OCI-M1 (cell line): ENCODE measurements at places on chromosomes 7 and 10.

DNA sequence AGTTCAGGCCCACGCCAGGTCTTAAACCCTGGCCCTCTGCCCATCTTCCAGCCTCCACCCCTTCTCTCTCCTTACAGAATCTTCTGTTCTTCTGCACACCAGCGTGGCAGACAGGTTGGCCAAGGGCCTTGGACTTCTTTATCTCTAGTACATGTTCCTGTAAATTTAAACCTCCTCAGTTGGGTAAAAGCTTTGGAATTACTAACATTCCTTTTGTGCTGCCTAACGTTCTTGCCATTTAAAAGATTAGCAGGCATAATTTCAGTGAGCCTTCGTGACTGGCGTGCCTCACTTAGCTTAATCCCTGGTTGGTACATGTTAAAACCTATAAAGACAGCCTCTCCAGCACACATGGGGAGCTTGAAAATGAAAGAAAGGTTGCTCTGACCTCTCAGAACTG is 192.2 kb downstream of the CUX1 start:
- no peak for DNase-seq

- DNase-seq = no peak
Measured at GRCh38 chr7:155919391-155920067, 107.3 kb upstream of the SHH start.

DNA sequence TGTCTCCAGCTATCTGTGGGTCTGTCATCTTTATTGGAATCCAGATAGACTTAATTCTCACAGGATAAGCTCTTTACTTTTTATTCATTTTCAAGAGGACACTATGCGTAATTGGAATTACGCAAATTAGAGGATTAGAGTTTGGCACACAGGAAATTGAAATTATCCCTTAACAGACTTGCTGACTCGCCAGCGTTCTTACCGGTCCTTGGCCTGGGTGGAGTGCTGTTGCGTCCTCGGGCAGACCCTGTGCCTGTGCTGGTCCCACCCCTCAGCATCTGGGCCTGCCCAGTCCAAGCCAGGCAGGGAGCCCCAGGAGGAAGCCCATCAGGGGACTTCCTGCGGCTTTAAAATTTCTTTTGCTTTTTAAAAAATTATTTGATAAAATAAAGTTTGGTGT is 101.8 kb downstream of the MKI67 start:
- DNase-seq = no peak

DNA sequence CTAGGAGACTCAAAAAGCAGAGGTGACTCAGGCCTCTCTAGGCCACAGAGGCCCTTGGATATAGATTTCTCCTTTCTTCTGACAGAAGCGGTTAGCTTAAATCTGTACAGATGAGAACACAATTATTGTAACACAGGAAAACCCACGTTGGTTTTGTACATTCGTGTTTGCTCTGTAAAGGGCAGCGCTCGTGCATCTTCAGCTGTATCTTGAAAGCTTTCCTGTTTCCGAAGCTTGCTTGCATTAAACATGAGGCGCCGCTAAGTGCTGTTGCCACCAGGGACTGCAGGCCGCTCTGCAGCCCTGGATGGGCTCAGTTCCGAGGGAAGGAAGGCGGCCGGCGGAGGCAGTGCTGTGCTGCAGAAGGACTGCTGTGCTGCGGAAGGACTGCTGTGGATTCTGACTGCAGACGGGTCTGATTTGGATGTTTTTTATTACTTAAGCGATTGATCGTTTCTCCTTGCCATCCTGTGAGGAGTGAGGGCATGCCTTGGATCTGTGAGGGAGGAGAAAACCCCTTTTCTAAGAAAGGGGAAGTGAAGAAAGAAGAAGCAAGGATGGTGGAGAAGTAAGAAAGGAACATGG is 53.3 kb downstream of the FHIP2A start:
- DNase-seq = peak; percentile 32

DNA sequence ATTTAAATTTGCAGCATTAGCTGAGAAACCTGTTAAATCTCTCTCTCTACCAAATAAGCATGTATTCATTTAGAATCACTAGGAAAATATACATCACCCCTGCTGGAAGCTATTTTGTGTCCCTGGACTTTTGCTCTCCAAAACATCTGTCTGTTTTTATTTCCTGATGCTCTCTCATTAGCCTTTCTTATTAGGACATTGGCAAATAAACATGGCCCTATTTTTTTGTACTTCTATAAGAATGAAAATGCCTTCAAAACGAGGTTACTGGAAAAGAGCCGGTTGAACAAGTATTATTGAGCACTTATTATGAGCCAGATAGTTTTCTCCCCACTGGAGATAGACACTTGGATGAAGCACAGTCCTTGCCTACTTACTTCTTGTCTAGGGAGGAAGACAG is 206.9 kb downstream of the GALNT17 start:
- no peak for DNase-seq

GRCh38 chr7:92295391-92295790 is 49.6 kb downstream of the ANKIB1 start:
- DNase-seq = peak; percentile 90

- DNase-seq = no peak
Measured at GRCh38 chr7:44124822-44125202, 1.5 kb upstream of the POLD2 start.

- no peak for DNase-seq
Measured at GRCh38 chr10:28497313-28498126, 35.4 kb upstream of the WAC start.

DNA sequence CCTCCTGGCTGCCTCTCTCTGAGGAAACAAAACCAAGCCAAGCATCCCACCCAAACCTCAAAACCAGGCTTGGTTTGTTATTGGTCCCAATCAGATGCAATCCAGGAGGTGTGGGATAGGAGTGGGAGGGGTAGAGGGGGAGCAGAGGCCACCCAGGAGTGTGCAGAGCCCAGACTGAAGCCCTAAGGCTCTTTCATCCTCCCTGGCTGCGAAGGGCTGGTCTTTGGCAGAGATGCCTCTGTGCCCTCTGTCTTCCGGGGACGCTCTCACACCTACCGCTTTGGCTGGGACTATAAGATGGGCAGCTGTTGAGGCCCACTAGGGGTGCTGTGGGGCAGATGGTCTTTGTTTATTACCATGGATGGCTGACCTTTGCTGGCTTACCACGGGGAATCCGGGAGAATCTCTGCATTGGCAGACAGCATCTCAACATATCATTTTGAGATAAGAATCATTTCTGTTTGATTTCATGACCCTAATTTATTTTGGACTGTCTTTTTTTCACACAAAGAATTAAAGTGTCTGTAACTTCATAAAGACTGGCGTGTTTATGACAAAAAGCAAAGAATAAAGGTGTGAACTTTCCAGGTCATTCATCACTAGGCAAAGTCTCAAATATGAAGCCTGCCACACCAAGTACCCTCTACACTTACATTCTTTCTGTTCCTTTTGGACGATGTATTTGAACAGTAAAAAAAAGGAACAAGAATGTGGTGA is 6.5 kb upstream of the DENND2A start:
- peak; percentile 42 for DNase-seq

DNA sequence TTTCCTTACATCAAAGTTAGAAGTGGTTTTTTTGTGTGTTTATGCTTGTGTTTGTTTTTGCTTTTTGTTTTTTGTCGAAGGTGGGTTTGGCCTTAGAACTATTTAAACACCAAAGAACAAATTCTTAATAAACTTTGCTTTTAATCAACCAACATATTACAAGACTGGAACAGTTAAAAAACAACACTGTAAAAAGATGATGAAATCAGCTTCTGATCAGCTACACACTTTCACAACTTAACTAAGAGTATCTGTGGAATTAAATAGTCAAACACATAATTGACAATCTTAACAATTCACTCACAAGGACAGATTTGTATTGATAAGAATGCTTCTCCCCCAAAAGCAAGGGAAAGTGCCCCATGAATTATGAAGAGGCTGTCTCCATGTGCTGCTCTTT is 58.8 kb downstream of the MRPL32 start:
- DNase-seq = no peak

DNA sequence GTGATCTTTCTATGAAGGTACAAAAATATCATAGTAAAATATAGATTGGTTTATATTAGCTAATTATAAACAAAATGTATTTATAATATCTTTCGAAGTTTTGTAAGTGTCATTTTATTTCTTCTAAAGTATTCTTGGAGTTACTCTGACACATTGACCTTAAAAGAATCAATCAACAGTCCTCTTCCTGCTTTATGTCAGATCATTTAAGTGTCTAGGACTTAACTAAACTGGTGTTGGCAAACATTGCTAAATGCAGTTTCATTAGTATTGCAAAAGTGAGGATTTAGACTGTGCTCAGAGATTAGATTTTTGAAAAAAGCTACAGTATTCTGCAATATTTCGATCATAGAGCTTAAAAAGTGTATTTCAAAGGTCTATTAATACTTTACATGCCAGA is 10.3 kb downstream of the GLCCI1 start:
- DNase-seq = peak; percentile 19

DNA sequence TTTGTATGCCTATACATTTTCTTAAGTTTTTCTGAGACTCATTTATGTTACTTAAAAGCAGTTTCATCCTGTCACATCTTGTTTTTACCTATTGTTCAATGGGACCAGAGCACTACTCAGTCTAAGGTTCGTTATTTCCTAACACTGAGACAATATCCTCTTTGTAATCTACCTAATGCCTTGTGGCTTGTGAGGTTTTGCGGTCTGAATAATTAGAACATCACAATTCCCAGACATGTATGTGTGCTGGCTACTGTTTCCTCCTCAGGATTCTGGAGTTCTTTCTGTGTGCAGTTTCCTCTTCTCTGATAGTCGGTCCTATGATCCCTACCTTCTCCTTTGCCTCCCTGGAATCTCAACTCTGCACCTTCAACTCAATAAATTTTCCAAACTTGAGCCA is 620.2 kb downstream of the ANKRD7 start:
- no peak for DNase-seq

- DNase-seq = no peak
Measured at GRCh38 chr10:49176310-49177268, 11.6 kb downstream of the TMEM273 start.

DNA sequence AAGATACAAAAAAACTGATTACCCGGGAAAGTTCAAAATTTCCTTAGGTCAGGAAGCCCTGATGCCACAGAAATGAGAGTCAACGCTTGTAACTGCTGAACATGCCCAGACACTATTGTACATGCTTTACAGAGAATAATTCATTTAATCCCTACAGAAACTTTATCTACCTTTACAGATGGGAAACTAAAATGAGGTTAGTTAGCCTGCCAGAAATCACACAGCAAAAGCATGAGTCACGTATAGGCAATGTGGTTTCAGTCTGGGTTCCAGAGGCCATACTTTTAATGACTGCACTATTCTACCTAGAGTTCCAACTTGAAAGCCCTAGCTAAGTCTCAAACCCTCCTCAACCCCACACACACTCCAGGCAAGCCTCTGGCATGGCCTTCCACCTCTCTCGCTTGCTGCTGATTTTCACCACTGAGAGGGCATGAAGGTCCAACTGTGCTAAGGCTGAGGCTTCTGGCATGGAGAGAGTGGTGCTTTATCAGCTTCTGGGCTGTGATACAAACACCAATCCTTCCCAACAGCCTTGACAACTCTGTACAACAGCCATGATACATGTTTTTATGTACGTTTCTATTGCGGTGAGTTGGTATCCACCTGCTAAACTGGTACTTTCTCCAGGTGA is 1011.2 kb upstream of the GHITM start:
- DNase-seq = no peak

DNA sequence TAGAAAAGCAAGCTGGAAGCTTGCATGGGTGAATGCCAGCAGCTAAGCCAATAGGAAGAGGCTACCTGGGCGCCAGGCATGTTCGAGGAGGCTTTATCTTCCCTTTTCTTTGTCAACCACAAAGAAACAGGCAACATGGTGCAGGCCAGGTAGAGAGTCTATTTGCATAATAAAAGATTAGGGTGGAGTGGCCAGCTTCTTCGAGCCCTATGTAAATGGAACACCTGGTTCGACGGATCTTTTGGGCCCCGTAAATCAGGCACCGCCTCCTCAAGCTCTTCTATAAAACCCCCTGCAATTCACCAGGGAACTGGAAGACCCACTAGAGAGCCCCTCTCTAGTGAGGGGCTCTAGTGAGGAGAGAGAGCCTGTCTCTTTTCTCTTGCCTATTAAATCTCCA is 1106.2 kb upstream of the CELF2 start:
- no peak for DNase-seq

DNA sequence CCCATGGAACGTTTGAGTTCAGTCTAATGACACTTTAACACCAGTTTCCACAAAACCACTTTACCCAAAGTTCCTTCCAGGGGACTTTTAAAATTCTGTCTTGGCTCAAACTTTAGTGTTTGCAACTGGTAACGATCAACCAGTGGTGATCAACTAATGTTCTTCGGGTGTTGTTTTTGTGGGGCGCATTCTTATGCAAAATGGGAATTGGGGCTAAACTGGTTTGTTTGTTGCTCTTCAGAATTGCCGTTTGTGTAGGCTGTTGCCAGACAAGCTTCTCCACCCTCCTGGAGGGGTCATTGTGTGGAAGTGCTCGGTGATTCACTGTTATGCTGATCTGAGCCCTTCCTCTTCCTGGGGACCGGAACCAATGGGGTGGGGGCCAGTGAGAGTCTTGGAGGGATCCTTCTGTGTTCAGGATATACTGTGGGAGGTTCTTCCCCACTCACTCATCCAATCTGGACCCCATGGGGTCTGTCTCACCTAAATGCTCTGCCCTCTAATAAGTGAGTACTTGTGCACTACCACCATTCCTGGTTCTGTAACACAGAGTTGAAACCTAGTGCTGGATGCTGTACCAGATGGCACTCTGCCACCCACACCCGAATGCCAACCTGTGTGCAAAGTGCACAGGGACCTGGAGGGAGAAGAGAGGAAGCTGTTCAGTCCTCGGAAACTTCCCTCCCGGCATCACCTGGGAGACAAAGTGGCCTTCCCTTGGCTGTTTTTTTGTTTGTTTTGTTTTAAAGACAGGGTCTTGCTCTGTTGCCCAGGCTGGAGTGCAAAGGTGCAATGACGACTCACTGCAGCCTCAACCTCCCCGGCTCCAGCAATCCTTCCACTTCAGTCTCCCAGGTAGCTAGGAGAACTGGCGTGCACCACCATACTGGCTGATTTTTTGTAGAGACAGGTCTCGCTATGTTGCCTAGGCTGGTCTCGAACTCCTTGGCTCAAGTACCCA is 2.1 kb downstream of the NFE2L3 start:
- DNase-seq = peak; percentile 25

DNA sequence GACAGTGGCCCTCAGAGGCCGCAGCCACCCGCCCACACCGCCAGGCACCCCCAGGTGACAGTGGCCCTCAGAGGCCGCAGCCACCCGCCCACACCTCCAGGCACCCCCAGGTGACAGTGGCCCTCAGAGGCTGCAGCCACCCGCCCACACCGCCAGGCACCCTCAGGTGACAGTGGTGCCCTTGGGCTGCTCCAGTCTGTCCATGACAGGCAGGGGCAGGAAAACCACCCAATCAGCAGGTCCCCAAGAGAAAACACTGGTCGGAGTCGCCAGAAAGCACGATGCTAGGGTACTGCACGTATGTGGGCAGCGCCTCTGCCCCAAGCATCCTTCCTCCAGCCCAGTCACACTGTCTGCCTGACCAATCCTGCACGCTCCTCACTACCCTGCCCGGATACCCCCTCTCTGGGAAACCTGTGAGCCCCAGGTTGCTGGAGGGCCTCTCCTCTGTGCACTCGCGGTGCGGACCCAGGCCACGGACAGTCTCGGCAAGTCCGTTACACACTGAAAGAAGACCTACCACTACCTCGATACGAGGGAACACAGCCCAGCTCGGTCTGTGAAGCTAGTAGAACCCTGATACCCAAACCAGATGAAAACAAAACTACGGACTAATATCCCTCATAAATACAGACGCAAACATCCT is 11.7 kb upstream of the GPR146 start:
- DNase-seq = no peak

GRCh38 chr7:45687721-45688120 is 113.6 kb downstream of the ADCY1 start:
- no peak for DNase-seq
